Astrocyte of the spinal cord (primary cell): ENCODE measurements at places on chromosomes 13 and 19.

DNA sequence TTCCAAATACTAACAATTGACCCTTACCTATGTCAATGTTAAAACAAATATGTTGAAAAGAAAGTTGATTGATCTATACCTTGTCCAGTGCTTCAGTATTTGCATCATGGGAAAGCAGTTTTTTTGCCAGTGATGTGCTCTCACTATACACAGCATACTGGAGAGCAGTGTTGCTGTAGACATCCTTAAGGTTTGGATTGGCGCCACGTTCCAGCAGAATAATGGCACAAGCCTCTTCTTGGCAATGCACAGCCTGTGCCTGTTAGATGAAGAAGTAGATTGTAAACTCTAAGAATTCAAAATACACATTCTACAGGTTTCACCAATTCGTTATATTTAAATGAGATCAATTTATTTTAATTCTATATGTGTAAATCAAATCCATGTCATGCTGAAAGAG is 43.9 kb upstream of the C1QTNF9B start:
- DNase-seq = no peak

GRCh38 chr19:10166046-10166445 is 28.7 kb downstream of the DNMT1 start:
- DNase-seq = no peak

DNA sequence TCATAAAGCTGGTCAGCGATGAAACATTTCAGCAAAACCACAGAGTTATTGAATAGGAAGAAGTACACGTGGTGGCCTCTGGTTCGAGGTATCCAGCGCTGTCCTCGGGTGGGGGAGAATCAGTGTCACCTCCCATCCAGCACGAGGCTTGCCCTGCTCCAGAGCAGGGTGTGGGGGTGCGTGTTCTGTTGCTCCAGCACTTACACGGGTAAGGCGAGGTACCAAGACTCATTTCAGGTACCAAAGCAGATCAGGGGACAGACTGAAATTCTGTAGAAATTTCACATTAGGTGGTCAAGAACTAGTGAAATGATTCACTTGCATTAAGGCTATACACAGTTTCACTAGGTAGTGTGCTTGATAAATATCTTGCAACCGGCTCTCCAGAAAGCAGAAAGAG is 164.2 kb upstream of the SOX1 start:
- no peak for DNase-seq

DNA sequence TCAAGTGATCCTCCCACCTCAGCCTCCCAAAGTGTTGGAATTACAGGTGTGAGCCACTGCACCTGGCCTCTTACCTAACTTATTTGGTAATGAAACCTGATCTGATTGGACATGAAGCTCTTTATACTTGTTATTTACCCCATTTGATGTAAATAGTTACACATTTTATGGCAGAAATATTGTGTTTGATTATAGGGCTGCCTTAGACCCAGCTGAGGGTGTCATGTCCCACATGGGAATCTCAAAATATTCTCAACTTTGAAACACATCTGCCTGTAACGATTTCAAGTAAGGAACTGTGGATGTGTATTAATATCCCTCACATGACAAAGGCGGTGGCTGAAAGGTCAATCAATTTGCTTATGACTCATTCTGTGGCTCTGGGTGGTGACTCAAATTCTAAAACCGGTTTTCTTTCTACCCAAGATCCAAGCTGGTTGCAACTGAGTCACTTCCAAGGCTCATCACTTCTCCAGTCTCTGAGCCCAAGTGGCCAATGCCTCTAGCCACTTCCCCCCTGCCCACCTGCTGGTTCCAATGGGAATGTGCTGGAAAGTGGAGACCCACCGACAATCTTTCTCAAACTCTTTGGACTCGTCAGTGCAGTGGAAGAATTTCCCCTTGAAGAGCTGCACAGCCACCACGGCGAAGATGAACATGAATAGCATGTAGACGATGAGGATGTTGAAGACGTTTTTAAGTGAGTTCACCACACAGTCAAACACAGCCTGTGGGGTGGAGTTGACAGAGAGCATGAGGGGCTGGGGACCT is 110.9 kb downstream of the IER2 start:
- DNase-seq = peak; percentile 89

DNA sequence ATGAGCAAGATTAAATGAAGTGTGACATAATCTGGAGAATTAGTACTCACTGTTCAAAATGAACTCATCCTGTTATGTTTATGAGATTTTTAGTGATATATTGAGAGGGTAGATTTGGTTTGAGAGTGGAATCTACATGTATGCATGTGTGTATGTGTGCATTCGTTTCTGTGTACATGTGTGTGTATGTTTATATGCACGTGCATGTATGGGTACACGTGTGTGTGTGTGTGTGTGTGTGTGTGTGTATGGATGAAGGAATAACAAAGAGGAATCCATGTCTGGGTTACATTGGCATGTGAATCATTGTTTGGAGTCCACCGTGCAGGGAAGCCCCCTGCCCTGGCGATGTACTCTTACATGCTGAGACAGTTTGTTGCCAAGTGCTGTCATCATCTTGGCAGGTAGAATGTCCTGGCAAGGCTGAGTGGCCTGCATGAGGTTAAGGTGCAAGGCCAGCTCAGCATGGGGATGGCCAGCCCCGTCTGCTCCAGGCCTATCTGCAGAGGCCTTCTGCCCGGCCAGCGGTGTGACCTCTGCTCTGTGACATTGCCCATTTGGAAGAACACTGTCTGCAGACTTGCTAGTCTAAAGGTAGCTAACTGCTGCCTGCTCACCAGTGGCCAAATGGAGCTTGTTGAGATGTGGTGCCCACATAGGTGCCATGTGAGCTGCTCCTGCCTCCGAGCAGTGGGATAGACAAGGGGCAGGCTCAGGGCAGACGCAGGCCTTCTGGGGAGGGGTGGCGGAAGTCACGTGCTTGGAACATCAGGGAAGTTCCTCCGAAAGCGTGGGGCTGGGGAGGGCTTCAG is 222.3 kb downstream of the TEX29 start:
- no peak for DNase-seq

GRCh38 chr13:58313219-58313618 is 681.7 kb downstream of the PCDH17 start:
- no peak for DNase-seq

GRCh38 chr19:10981252-10981895 is 20.5 kb downstream of the SMARCA4 start:
- DNase-seq = peak; percentile 40

GRCh38 chr13:45105895-45106294 is 14.4 kb upstream of the GTF2F2 start:
- no peak for DNase-seq

DNA sequence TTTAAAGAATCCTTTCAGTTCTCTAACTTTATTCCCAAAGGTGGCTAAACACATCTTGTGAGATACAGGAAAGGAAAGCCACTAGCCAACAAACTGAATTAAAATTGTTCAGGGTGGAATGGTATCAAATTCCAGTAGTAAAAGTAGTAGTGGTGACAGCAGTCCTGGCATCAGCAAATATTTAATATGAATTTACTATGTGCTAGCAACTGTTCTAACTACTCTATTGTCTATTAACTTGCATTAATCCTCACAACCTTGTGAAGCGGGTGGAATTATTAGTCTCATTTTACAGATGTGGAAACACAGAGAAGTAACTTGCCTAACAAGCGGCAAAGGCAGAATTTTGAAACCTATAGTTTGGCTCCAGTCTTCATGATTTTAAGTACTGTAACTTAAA is 130.1 kb downstream of the KLF12 start:
- DNase-seq = no peak

GRCh38 chr13:106562301-106562700 is 5.6 kb downstream of the ARGLU1 start:
- DNase-seq = no peak

- DNase-seq = no peak
These were observed 14.9 kb downstream of the ZIC5 start for GRCh38 chr13:99956473-99957349.

DNA sequence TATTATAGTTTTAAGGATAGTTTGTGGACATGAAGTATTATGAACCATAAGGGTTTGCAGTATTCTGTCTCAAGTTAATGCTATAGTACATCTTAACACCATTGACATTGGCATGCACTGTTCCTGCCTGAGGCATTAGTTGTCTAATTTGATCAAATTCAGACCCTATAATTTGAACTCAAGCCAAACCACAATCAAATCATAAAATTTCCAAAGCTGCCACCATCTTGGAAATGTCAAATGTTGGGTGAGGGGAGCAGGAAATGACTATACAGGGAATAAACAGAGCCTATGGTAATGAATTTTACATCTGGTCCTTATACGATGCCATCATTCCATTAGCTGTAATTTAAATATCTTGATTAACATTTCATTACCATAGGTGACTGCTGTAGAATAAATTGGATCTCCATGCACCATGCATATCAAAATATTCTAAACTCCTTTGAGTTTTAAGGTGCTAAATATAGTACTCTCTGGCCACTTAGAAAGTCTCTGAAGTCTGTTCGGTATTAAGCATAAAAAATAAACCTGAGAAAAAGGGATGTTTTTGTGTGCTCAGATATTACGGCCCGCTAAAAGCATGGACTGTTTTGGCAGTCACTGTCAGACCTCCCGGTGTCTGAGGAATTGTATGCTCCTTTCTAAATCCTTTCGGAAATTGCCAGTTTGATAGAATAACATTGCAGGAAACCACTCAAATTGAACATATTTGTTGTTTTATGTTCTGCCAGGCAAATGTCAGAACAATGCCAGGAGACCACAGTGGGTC is 257.7 kb downstream of the SPRY2 start:
- peak; percentile 82 for DNase-seq

DNA sequence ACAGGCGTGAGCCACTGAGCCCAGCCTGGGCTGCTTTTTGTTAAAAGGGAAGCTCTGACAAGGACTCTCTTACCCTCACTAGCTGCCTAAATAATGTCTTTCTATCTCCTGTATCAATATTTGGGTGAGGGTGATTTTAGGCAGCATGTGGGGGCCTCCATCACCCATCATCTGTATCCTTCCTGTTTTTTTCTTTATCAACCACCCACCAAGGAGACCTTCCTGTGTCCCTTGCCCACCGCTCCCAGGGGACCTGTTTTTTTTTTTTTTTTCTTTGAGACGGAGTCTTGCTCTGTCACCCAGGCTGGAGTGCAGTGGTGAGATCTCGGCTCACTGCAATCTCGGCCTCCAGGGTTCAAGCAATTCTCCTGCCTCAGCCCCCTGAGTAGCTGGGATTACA is 5.4 kb upstream of the NDUFB7 start:
- no peak for DNase-seq

DNA sequence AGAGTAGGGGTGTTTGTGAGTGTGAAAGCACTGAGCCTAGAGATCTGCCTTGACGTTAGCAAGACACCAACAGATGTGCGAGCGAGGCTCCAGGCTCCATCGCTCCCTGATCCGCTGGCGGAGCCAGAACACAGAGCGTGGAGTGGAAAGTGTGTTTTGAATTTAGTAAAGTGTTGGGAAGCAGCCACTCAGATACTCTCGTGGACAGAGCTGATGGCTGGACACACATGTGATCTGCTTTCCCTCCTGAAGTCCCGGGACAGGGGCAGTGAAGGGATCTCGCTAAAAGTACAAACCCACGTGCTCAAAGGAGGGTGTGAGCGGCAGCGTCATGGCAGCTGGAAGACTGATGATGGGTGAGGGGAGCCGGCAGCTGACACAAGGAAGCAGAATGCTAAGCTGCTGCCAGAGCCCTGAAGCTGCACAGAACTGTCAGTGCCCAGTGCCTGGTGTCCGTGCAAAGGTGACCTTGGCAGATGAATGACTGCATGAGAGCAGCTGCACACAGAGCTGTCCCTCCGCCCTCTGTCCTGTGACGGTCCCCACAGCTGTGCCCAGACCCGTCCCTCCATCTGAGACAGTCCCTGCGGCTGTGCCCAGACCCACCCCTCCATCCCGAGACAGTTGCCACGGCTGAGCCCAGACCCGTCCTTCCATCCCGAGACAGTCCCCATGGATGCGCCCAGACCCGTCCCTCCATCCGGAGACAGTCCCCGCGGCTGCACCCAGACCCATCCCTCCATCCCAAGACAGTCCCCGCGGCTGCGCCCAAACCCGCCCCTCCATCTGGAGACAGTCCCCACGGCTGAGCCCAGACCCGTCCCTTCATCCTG is 29.6 kb upstream of the TMEM255B start:
- no peak for DNase-seq

DNA sequence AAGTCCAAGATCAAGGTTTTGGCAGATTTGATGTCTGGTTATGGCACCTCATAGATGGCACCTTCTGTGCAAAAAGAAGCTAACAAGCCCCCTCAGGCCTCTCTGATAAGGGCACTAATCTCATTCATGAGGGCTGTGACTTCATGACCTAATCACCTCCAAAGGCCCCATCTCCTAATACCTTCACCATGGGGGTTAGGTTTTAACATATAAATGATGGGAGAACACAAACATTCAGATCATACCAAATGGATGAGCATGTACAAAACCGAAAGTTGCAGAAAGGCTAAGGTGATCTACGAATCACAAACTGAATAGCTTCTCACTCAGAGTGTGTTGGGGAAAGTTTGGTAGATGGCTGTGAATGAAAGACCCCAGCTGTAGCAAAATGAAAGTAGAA is 217.4 kb downstream of the TBC1D4 start:
- DNase-seq = no peak

DNA sequence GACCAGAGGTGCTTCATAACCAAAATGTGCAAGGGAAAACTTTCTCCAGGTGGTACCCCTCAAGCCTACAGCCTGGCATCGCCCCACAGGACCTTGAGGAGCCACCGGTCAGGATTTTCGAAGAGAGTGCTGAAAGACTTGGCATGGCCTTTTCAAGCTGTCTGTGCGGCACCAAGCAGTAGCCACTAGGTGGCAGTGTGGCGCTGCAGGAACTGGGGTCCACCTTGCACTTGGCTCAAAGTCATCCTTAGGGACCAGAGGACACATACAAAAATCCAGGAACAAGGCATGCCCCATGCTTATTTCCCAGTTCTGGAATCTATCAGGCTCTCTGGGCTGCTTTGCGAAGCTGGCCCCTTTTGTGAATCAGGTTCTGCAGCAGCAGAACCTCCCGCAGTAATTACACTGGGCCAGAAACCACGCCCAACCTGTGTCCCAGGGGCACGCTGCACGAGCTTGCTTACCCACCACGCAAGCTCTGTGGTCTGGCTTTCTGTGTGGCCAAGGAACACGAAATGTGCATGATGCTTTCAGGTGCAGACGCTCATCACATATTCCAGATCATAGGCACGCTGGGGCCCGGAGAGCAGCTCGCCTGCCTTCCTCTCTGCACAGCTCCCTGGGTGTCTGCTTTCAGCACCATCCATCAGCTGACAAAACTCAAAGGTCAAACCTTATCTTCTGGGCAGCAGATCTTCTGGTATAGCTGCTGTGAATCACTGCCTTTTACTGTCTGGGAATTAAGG is 87.2 kb downstream of the SLC7A1 start:
- peak; percentile 85 for DNase-seq

DNA sequence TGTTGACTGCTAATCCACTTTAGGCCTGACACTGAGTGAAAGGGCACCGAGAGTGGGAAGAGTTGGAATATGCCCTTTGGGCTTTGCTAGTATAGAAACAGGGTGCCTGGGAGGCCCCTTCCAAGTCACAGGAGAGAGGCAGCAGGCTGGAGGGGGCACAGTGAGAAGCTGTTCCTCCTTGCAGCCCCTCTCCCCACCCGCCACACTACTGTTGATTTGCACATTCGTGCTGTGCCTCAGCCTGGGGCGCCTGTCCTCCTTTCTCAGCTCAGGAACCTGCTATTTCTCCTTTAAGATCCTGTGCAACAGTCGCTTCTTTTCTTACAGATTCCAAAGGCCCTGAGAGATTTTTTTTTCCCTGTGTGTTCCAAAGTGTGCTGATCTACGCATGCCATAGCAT is 2.8 kb upstream of the B3GLCT start:
- no peak for DNase-seq
